WTC11 (cell line): ENCODE measurements at places on chromosomes 3 and 15.

- no peaks in the 10 kb centered on the region for H3K36me3 ChIP-seq
- DNase-seq: peak; percentile 90
- H3K27me3 ChIP-seq: peaks cover 24% of the 10 kb centered on the region
- H3K4me3 ChIP-seq: no peak overlapping the region
- no peak overlapping the region for H3K27ac ChIP-seq
- H3K4me1 ChIP-seq: peaks cover 11% of the 10 kb centered on the region
Observed at GRCh38 chr15:68553994-68554720, 24.6 kb upstream of the CORO2B start.

DNA sequence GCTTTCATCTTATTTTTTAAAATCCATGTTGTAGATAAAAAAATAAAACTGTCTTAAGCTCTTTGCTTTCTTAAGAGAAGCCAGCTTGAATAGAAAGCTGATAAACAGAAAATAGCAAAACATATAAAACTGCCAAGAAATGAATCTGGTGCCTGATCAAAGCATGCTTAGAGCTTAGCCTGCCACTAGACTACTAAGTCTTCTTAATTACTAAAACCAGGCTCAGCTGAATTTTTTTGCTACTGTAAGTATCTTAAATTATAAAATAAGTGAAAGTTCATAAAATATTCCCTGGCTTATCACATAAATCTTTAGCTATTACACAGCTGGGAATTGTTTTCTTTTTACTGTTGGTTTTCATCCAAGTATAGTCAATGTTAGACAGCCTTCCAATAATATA lies 803.9 kb downstream of the DIPK2A start:
- DNase-seq: no peak
- H3K4me1 ChIP-seq: no peaks in the 10 kb centered on the region
- H3K27ac ChIP-seq: no peak overlapping the region
- no peak overlapping the region for H3K4me3 ChIP-seq

DNA sequence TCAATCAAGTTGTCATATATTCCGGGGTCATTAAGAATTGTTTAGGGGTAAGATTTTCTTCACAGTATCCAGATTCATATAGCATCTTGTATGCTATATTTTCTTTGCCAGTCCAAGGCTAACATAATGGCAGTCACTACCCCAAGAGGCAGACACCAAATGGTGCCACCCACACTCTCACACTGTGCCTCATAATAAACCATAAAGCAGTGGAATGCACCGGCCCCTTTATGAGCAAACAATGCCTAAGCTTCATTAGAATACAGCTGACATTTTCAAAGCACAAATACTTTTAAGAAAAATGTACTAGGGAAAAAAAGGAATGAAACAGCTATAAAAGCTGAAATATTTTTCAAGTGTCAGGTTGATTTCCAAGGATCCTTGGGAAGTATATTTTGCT lies 121.6 kb downstream of the TFDP2 start:
- H3K27ac ChIP-seq: peak overlapping the region; percentile 86
- peaks cover 21% of the 10 kb centered on the region for H3K4me1 ChIP-seq
- H3K36me3 ChIP-seq: peaks cover 7% of the 10 kb centered on the region
- H3K27me3 ChIP-seq: no peaks in the 10 kb centered on the region

GRCh38 chr3:58459160-58459559 lies 25.5 kb upstream of the PDHB start:
- H3K27ac ChIP-seq: no peak overlapping the region
- no peaks in the 10 kb centered on the region; the same call in 1 of the 2 replicates for H3K27me3 ChIP-seq
- H3K4me1 ChIP-seq: peaks cover 15% of the 10 kb centered on the region
- no peak for DNase-seq
- H3K4me3 ChIP-seq: no peak overlapping the region

GRCh38 chr3:168688267-168688666 lies 592.5 kb upstream of the GOLIM4 start:
- H3K36me3 ChIP-seq: no peaks in the 10 kb centered on the region
- H3K27ac ChIP-seq: no peak overlapping the region
- DNase-seq: no peak
- H3K27me3 ChIP-seq: no peaks in the 10 kb centered on the region

GRCh38 chr3:148233403-148233802 lies 464.3 kb upstream of the AGTR1 start:
- H3K27me3 ChIP-seq: no peaks in the 10 kb centered on the region
- no peaks in the 10 kb centered on the region for H3K36me3 ChIP-seq
- H3K27ac ChIP-seq: no peak overlapping the region
- H3K4me1 ChIP-seq: no peaks in the 10 kb centered on the region; the same call in 1 of the 2 replicates
- H3K4me3 ChIP-seq: no peak overlapping the region

GRCh38 chr3:147989344-147989743 lies 580.2 kb downstream of the ZIC1 start:
- peaks cover 2% of the 10 kb centered on the region; the same call in 1 of the 2 replicates for H3K36me3 ChIP-seq
- H3K4me3 ChIP-seq: no peak overlapping the region
- H3K27ac ChIP-seq: no peak overlapping the region
- no peaks in the 10 kb centered on the region for H3K27me3 ChIP-seq
- no peaks in the 10 kb centered on the region for H3K4me1 ChIP-seq

DNA sequence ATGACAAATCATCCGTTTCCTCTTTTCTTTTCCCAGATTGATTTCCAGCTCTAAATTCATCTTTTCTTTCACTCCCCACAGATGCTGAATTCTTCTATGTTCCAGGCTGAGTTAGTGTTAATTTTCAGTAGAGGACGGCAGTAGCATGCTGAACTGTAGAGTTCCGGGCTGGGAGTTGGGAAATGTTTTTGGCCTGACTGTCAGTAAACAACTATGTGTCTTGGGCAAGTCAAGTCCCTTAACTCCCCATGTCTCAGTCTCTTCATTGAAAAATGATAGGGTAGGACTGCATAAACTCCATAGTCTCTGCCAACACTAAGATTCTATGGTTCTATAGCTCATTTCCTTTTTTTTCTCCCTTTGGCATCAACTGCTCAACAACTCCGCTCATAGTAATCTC lies 333.9 kb downstream of the TIGIT start:
- no peak for DNase-seq
- no peaks in the 10 kb centered on the region for H3K27me3 ChIP-seq
- peaks cover 21% of the 10 kb centered on the region for H3K4me1 ChIP-seq
- H3K27ac ChIP-seq: 0 out of 2 replicates have a peak overlapping the region, but pooled peaks have one; percentile 61

- H3K4me3 ChIP-seq: no peak overlapping the region
- peaks cover 61% of the 10 kb centered on the region for H3K36me3 ChIP-seq
- H3K27me3 ChIP-seq: no peaks in the 10 kb centered on the region
- no peak overlapping the region for H3K27ac ChIP-seq
- H3K4me1 ChIP-seq: peaks cover 10% of the 10 kb centered on the region
Observed at GRCh38 chr3:14452740-14453710, 50.6 kb downstream of the SLC6A6 start.

DNA sequence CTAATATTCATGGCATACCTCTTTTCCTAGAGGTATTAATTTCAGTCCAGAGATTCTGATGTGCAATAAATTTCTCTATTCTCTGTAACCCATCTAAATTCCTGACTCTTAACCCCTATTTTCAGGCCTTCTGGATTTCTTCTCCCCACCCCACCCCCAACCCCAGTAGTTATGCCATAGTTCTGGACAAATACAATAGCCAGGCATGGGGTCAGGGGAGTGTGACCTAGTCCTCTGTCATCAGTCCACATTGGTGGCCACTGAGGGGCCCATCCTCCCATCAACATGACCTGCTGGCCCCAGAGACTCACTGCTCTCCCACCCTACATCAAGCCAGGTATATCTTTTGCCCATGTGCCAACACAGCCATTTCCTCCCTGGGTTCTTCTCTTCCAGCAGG lies 3.8 kb upstream of the LIPC start:
- no peaks in the 10 kb centered on the region for H3K27me3 ChIP-seq
- no peaks in the 10 kb centered on the region for H3K36me3 ChIP-seq
- no peaks in the 10 kb centered on the region for H3K4me1 ChIP-seq
- no peak overlapping the region for H3K4me3 ChIP-seq
- no peak for DNase-seq

DNA sequence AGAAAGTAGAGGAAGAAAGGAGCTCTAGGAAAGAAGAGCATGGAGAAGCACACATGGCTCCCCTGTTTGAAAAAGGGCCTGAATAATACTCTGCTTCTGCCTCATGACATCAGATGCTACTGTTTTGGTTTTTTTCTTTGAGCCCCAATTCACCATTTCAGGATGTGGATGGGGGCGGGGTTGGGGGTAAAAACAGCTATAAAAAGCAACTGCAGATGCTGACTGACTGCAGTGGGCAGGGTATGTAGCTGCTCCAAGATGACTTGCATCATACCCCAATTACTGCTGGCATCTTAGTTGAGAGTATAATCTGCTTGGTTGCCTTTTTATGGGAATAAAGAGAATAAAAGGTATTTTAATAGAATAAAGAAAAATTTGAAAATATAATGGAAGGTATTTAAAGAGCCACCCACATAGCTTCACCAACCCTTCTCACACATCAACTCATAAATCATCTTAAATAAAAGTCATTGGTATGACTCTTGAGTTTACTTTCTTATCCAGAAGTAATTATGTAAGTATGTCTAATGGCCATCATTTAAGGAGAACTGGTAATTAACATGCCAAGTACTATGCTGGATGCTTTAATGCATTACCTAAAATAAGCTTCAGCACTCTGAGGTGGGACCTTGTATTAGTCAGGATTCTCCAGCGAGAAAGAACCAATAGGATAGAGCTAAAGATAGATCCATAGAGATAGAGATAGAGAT lies 36.4 kb upstream of the TMEM45A start:
- H3K4me1 ChIP-seq: peaks cover 20% of the 10 kb centered on the region
- peaks cover 1% of the 10 kb centered on the region for H3K27me3 ChIP-seq
- no peak overlapping the region for H3K27ac ChIP-seq
- H3K4me3 ChIP-seq: no peak overlapping the region
- H3K36me3 ChIP-seq: peaks cover 41% of the 10 kb centered on the region

DNA sequence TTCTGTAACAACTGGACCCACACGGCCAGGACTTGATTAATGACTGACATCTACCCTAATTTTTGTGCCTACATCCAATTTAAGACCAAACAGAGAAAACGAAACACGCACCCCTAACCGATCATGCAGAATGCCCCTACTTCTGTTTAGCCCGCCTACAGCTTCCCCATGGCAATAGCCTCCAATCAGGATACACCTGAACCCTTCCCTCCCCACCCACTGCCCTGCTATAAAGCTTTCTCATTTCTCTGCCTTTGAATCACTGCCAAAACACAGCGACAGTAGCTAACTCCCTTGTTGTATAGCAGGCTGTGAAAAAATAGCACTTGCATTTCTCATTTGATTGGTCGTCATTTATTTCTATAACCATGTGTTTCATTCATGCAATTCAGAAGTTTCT lies 45.2 kb upstream of the DPPA4 start:
- DNase-seq: no peak
- H3K27ac ChIP-seq: no peak overlapping the region
- no peaks in the 10 kb centered on the region for H3K27me3 ChIP-seq
- no peak overlapping the region; the same call in 1 of the 2 replicates for H3K4me3 ChIP-seq

GRCh38 chr15:84799511-84800187 lies 17.5 kb upstream of the ALPK3 start:
- no peak overlapping the region for H3K27ac ChIP-seq
- H3K4me1 ChIP-seq: no peaks in the 10 kb centered on the region
- H3K4me3 ChIP-seq: no peak overlapping the region
- no peaks in the 10 kb centered on the region for H3K27me3 ChIP-seq
- DNase-seq: no peak

GRCh38 chr3:179088306-179088705 lies 16.7 kb upstream of the ZMAT3 start:
- no peaks in the 10 kb centered on the region for H3K36me3 ChIP-seq
- DNase-seq: no peak
- peaks cover 16% of the 10 kb centered on the region for H3K4me1 ChIP-seq
- no peak overlapping the region for H3K4me3 ChIP-seq
- no peak overlapping the region for H3K27ac ChIP-seq

GRCh38 chr3:28150465-28151206 lies 90.8 kb upstream of the CMC1 start:
- H3K27ac ChIP-seq: no peak overlapping the region
- no peak overlapping the region for H3K4me3 ChIP-seq
- no peaks in the 10 kb centered on the region for H3K27me3 ChIP-seq

GRCh38 chr3:117868766-117869165 lies 1159.2 kb downstream of the TUSC7 start:
- H3K36me3 ChIP-seq: no peaks in the 10 kb centered on the region
- no peak overlapping the region for H3K27ac ChIP-seq
- no peaks in the 10 kb centered on the region; the same call in 1 of the 2 replicates for H3K4me1 ChIP-seq
- H3K4me3 ChIP-seq: no peak overlapping the region
- no peak for DNase-seq

DNA sequence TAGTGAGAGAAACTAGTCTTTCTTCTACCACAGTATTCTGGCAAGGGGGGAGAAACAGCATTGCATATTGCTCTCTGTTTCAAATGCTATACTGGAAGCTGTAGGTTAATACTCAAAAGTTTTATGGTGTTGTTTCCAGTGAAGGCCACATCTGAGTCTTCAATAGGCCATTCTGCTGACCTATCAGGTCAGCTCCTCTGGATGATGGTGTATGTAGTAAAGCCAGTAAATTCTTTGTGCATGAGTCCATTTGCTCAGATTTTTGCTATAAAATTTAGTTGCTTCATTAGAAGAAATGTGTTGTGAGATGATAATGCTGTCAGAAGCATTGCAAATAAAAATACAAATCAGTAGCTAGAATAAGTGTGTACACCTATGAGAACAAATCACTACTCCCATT lies 64.9 kb upstream of the RBMS3 start:
- H3K4me3 ChIP-seq: no peak overlapping the region
- DNase-seq: no peak
- H3K27ac ChIP-seq: no peak overlapping the region

DNA sequence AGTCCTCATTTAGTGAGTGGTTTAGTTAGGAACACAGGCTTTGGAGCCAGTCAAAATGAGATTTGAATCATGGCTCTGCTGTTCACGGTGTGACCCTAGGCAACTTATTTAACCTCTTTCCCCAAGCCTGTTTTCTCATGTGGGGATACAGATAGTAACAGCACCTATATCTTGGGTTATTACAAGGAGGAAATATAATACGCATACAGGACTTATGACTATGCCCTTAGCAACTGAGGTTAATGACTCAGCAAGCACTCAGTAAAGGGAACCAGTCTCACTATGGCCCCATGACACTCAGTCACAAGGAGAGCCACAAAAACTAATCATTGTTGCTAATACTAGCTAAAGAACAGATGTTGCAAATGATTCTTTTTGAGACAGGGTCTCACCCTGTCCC lies 45.9 kb downstream of the SUMF1 start:
- H3K4me1 ChIP-seq: no peaks in the 10 kb centered on the region
- H3K27me3 ChIP-seq: no peaks in the 10 kb centered on the region
- H3K4me3 ChIP-seq: no peak overlapping the region
- no peaks in the 10 kb centered on the region for H3K36me3 ChIP-seq

DNA sequence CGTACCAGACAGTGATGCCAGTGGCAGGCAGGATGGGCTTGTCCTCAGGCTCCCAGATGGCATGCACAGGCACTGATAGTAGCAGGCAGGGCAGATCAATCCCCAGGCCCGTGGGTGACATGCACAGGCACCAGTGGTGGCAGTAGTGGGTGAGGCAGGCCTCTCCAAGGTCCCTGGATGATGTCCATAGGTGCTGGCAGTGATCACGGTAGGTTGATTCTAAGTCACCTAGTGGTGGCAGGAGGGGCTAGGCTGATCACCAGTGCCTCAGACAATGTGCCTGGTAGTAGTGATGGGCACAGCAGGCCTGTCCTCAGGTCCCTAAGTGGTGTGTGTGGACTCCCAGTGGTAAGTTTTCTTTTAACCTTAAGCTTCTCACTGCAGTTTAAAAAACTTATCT lies 19.6 kb downstream of the CEP63 start:
- peaks cover 8% of the 10 kb centered on the region for H3K36me3 ChIP-seq
- no peak for DNase-seq
- H3K27ac ChIP-seq: no peak overlapping the region
- H3K4me1 ChIP-seq: peaks cover 7% of the 10 kb centered on the region
- no peaks in the 10 kb centered on the region for H3K27me3 ChIP-seq
- H3K4me3 ChIP-seq: no peak overlapping the region
